SK-N-SH (cell line): ENCODE measurements at places on chromosomes 1 and 21.

DNA sequence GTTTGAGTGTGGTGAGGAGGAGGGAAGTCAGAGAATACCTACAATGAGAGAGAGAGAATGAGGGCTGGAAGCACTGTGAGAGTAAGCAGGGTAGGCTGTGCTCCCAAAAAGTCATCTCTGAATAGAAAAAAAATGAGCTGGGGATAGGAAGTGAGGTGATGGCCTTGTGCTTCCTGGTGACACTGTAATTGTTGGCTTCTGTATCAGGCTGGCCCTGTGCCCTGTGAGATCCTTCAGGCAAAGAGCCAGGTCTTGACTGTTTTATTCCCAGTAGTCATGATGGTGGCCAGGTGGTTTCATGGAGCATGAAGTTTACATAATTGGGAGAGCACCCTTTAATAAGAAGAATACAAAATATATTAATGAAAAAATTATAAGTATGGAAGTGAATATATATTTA, 20.4 kb upstream of the SPATA6 start:
- no peak for DNase-seq

DNA sequence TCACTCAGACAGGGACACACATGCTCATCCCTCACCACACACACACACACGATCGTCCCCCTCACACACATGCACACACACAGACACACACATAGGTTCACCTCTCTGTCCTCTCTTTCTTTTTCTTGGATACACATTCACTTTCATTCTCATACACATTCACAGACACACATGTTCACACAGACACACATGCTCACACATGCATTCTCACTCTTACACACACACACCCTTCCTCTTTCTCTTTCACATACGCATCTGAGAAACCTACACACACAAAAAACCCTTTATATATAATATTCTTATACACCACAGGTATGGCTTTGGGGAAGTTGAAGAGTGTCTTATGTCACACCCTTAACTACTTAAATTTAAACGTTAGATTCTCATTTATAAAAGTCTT, 248.6 kb upstream of the RUNX1 start:
- DNase-seq: no peak

- no peak for DNase-seq
Observed at GRCh38 chr1:54456921-54457529, 50.8 kb upstream of the SSBP3 start.

- DNase-seq: no peak
Observed at GRCh38 chr1:166789286-166789685, 50.0 kb upstream of the POGK start.

DNA sequence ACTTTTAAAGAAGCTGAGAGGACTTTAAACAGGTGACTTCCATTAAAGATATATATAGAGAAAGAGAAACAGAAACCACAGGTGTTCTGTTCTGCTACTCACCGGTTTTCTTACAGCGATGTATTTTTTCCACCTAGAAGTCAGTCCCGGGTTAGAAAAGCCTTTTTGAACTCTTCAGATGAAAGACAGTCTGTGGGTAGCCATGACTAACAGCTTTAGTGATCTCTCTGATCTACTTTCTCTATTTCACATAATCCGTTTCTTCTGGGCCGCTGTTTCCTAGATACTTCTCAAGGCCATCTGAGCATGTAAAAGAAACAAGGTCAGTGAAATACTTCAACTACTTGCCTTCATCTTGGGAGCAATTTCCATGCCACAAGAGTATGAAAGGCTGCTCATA, 25.1 kb downstream of the WDR64 start:
- no peak for DNase-seq
